ENCODE measurements at places on chromosomes 7 and 10. TPM values are rescaled to one million over a fixed set of nuclear protein-coding genes. Genes with fewer than 3 reads are reported as not detected.
A peak's percentile ranks its signal among the peaks of the same experiment; 100 is the strongest.

Gene SUGCT
- 38.6 TPM for total RNA-seq

Gene MINDY4
- 6.3 TPM for total RNA-seq

Gene POT1
- 26.0 TPM for total RNA-seq

Gene CHAT
- total RNA-seq = not detected

Gene BMPR1A
- 74.2 TPM for total RNA-seq

Gene NSUN5
- total RNA-seq = 15.2 TPM

Gene CRPPA
- total RNA-seq = 5.2 TPM

Gene NUTM2E
- 0.52 TPM for total RNA-seq

DNA sequence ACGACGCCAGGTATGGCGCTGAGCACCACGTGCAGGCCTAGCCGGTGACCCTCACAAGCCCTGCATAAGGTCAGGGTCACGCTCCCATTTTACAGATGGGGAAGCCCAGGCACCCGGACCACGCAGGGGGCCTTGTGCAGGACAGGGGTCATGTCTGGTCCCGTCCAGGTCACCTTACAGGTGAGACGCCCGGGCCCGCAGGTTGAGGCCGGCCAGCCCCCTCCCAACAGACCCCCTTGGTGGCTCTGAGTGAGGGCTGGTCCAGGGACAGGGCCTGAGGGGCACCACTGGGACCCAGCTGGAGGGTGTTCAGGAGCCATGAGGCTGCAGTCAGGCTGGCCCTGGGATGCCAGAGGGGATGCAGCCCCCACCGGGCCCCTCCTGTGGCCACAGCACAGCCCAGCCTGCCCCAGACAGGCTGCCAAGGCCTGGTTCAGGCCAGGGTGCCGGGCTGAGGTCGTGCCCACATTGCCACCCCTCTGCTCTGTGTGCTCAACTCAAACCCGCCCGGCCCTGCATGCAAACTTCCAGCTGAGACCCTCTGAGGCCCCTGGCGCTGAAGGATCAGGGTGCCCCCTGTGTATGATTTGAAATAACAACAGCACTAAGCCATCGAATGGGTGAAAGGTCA lies 69.0 kb downstream of the PWWP2B start:
- peaks cover 4% of the 10 kb centered on the region for H3K4me1 ChIP-seq
- peaks cover 4% of the 10 kb centered on the region for H3K27me3 ChIP-seq
- DNase-seq = peak; percentile 89
- H3K4me3 ChIP-seq = no peak overlapping the region

- no peak for DNase-seq
- no peak overlapping the region for H3K4me3 ChIP-seq
- H3K27ac ChIP-seq = no peak overlapping the region
- peaks cover 13% of the 10 kb centered on the region for H3K27me3 ChIP-seq
Measured at GRCh38 chr10:89963451-89964102, 262.2 kb downstream of the KIF20B start.

DNA sequence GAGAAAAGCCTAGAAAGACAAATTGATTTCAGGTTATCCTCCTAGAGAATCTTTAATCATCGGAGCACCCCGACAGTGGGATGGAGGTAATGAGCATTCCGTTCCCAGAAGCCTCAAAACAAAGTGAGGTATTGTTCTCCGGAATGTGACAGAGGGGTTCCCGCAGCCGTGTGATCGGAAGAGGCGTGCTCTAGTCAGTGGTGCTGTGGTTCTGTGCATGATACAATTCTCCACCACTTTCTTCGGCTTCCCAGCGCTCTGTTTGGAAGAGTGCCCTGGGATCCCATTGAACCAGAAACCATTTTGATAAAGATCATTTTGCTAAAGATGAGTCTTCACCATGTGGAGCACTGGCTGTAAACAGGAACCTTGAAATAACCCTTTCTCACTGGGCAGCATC lies 434.6 kb downstream of the PAXIP1 start:
- no peaks in the 10 kb centered on the region for H3K36me3 ChIP-seq
- no peaks in the 10 kb centered on the region for H3K4me1 ChIP-seq
- no peak overlapping the region for H3K27ac ChIP-seq
- H3K4me3 ChIP-seq = no peak overlapping the region
- DNase-seq = no peak

GRCh38 chr10:52652431-52653262 lies 119.9 kb downstream of the MBL2 start:
- H3K4me3 ChIP-seq = no peak overlapping the region
- no peak for DNase-seq
- no peak overlapping the region for H3K27ac ChIP-seq
- H3K4me1 ChIP-seq = peaks cover 10% of the 10 kb centered on the region
- no peaks in the 10 kb centered on the region for H3K36me3 ChIP-seq

DNA sequence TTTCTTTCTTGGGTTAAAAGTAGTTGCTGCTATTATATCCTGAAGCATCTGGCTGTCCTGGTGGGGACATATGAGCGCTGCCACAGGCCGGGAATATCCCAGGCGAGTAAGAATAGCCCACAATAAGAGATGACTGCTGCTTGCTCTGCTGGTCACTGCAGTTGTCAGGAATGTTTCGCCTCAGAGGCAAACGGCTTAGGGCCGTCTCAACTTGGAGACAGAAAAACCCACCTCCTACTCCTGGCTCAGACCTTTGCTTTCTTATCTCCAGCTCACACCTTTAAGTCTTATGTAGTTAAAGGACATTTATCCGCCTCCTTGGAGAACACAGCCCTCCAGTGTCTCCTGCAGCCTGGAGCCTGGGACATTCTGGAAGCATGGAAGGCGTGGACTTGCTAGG lies at the start of gene GJD4:
TSS of gene GJD4 (plus strand) at position 151 of the 400 bp plus-strand sequence. CDS start at position 378, 227 bp downstream.
- peaks cover 3% of the 10 kb centered on the region for H3K36me3 ChIP-seq
- H3K4me1 ChIP-seq = no peaks in the 10 kb centered on the region
- H3K27me3 ChIP-seq = no peaks in the 10 kb centered on the region
- DNase-seq = no peak
- no peak within 1 kb of the TSS for H3K4me3 ChIP-seq

GRCh38 chr10:64288404-64288803 lies 767.2 kb downstream of the REEP3 start:
- H3K4me1 ChIP-seq = no peaks in the 10 kb centered on the region
- peaks cover 7% of the 10 kb centered on the region for H3K27me3 ChIP-seq
- H3K27ac ChIP-seq = no peak overlapping the region
- DNase-seq = no peak
- no peaks in the 10 kb centered on the region for H3K36me3 ChIP-seq
- no peak overlapping the region for H3K4me3 ChIP-seq

DNA sequence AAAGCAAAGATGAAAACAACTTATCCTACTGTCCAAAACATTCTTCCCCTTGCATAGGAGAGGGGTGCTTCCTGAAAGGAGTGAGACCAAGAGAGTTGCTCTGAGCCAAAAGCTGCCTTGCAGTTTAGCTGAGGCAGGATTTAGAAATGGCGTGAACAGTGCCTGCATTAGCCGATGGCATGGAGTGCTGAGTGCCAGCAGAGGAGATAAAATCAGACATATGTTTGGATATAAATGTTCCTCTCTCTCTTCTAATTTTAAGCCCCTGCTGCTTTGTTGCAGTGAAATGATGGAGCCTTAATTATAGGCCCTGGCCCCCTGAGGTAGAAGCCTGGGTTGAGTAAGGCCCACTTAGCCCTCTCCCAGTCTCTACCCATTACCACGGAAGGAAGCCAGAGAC lies 7.1 kb downstream of the LRRC4 start:
- peaks cover 10% of the 10 kb centered on the region for H3K36me3 ChIP-seq
- DNase-seq = no peak
- no peak overlapping the region for H3K4me3 ChIP-seq

- H3K27me3 ChIP-seq = no peaks in the 10 kb centered on the region
- no peak overlapping the region for H3K27ac ChIP-seq
- no peak for DNase-seq
- H3K4me3 ChIP-seq = no peak overlapping the region
- peaks cover 13% of the 10 kb centered on the region for H3K4me1 ChIP-seq
Measured at GRCh38 chr10:17993361-17993760, 41.6 kb downstream of the SLC39A12 start.

GRCh38 chr10:59804220-59804619 lies 51.0 kb upstream of the MRLN start:
- H3K36me3 ChIP-seq = peaks cover 33% of the 10 kb centered on the region
- no peaks in the 10 kb centered on the region for H3K27me3 ChIP-seq
- no peak overlapping the region for H3K4me3 ChIP-seq
- H3K27ac ChIP-seq = no peak overlapping the region
- peaks cover 3% of the 10 kb centered on the region for H3K4me1 ChIP-seq
- no peak for DNase-seq

DNA sequence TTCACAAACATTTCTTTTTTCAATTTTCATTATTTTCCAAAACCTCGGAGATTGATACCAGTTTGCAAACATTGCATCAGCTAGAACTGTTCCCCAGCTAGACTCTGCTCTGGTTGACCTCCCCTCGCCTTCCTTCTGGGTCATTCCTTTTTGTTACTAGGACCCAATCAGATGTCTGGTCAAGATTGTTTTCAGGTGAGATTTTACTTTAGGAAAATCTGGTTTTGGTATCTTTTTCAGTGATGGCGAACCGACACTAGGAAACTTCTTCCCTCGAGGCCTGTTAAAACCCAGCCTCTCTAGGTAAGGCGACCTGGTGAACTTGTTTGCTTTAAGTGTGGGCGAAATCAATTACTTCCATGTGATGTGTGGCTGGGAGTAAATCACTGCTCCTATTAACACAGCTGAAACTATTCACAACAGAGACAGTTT lies 8.4 kb downstream of the PROSER2 start:
- peaks cover 30% of the 10 kb centered on the region for H3K4me1 ChIP-seq
- H3K27ac ChIP-seq = peak overlapping the region; percentile 81
- no peak for DNase-seq
- peaks cover 2% of the 10 kb centered on the region for H3K36me3 ChIP-seq
- no peak overlapping the region for H3K4me3 ChIP-seq
- no peaks in the 10 kb centered on the region for H3K27me3 ChIP-seq

DNA sequence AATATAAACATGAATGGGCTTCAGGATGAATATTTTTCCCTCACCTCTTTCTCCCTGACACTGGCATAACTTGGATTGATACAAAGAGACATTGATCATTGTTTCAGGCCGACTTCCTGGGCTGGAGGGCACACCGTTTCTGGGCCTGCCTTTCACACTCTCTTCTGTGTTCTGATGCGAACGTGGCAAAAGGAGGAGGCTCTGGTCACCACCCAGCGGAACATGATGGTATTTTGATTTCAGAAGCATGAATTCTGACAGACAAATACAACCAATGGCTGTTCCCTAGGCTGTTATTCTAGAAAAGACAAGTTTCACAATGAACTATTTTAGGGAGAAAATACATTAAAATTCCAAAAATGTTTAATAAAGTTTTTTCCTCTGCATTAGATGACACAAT lies 534.5 kb upstream of the MKI67 start:
- DNase-seq = no peak
- no peaks in the 10 kb centered on the region for H3K36me3 ChIP-seq
- no peak overlapping the region for H3K4me3 ChIP-seq
- H3K4me1 ChIP-seq = no peaks in the 10 kb centered on the region
- H3K27me3 ChIP-seq = no peaks in the 10 kb centered on the region
- no peak overlapping the region for H3K27ac ChIP-seq

- H3K4me3 ChIP-seq = no peak overlapping the region
- H3K4me1 ChIP-seq = no peaks in the 10 kb centered on the region
- no peak for DNase-seq
- no peaks in the 10 kb centered on the region for H3K36me3 ChIP-seq
- H3K27ac ChIP-seq = no peak overlapping the region
Measured at GRCh38 chr10:32197423-32197822, 141.2 kb upstream of the KIF5B start.

DNA sequence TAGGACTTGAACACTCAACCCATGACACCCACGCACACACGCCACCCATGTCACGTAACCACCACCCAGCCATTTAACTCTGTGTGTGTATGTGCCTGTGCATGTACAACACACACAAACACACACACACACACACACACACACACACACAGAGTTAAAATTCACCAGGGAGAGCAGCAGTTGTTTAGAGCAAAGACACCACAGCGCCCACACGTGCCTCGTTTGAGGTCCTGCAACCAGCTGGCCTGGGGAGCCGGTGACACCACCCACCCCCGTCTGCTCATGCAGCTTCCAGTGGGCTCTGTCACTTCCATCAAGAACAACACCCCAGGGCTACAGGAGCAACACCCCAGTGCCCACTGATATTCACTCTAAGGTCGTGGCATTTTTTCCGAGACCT lies 97.4 kb downstream of the ELFN1 start:
- no peak for DNase-seq
- H3K4me1 ChIP-seq = no peaks in the 10 kb centered on the region
- peaks cover 6% of the 10 kb centered on the region for H3K27me3 ChIP-seq
- H3K36me3 ChIP-seq = no peaks in the 10 kb centered on the region

DNA sequence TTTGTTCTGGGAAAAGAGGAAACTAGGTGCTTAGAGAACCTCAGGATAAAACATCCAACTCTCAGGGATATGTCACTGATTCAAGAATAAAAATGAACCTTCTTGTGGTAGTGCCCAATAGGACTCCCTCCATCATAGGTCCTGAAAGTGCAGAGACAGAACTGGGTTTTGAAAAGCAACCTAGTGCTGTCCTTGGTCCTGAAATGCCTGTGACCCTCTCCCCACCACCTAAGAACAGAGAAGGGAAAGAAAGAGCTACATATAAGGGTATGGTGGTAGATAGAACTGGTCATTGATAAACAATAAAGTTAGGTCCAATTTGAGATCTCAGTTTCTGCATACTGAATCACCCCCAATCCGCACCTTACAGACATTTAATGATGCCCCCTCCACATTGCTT lies 953.3 kb downstream of the XPNPEP1 start:
- H3K27me3 ChIP-seq = no peaks in the 10 kb centered on the region
- H3K27ac ChIP-seq = no peak overlapping the region
- H3K4me1 ChIP-seq = no peaks in the 10 kb centered on the region
- no peak overlapping the region for H3K4me3 ChIP-seq

GRCh38 chr7:155455132-155455693 lies 2.7 kb upstream of the EN2 start:
- H3K36me3 ChIP-seq = no peaks in the 10 kb centered on the region
- H3K4me3 ChIP-seq = no peak overlapping the region
- H3K27ac ChIP-seq = no peak overlapping the region
- peaks cover 67% of the 10 kb centered on the region for H3K27me3 ChIP-seq
- no peak for DNase-seq
- H3K4me1 ChIP-seq = peaks cover 21% of the 10 kb centered on the region

GRCh38 chr10:49387071-49387470 lies 8.8 kb downstream of the DRGX start:
- H3K36me3 ChIP-seq = no peaks in the 10 kb centered on the region
- H3K27me3 ChIP-seq = peaks cover 43% of the 10 kb centered on the region
- no peak overlapping the region for H3K4me3 ChIP-seq
- H3K27ac ChIP-seq = no peak overlapping the region
- H3K4me1 ChIP-seq = no peaks in the 10 kb centered on the region
- no peak for DNase-seq

- H3K27ac ChIP-seq = no peak overlapping the region
- peaks cover 7% of the 10 kb centered on the region for H3K4me1 ChIP-seq
- peak; percentile 19 for DNase-seq
- H3K4me3 ChIP-seq = no peak overlapping the region
- H3K36me3 ChIP-seq = no peaks in the 10 kb centered on the region
Measured at GRCh38 chr7:73969991-73970390, 58.0 kb upstream of the ELN start.

DNA sequence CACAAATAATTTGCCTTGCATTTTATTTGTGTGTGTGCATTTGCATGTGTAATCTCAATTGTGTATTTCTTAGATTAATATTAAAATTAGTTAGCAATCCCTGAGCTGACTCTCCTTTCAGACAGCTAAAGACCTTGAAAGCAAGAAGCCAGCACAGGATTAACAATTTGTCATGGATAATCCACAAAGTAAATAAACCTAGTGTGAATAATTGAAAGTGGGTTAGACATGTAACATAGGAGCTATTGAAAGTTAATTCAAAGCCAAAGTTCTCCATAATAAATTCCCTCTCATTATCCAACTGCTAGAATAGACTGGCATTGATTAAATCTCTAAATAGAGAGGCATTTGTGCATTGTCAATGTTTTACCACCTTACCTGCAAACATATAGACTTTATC lies 326.1 kb downstream of the PLXDC2 start:
- peaks cover 6% of the 10 kb centered on the region for H3K36me3 ChIP-seq
- no peak for DNase-seq
- H3K4me3 ChIP-seq = no peak overlapping the region
- H3K27me3 ChIP-seq = no peaks in the 10 kb centered on the region
- H3K27ac ChIP-seq = no peak overlapping the region
- H3K4me1 ChIP-seq = no peaks in the 10 kb centered on the region
